ENCODE measurements at places on chromosomes 1 and 21. TPM values are rescaled to one million over a fixed set of nuclear protein-coding genes. Genes with fewer than 3 reads are reported as not detected.
A peak's percentile ranks its signal among the peaks of the same experiment; 100 is the strongest.

GRCh38 chr1:27380224-27380623 is 2.9 kb downstream of the CD164L2 start:
- no peak for DNase-seq

- DNase-seq = no peak
These were observed 17.5 kb downstream of the LACTBL1 start for GRCh38 chr1:22955146-22955545.

GRCh38 chr1:79633456-79633855 is 626.9 kb upstream of the ADGRL4 start:
- peak; percentile 85 for DNase-seq

DNA sequence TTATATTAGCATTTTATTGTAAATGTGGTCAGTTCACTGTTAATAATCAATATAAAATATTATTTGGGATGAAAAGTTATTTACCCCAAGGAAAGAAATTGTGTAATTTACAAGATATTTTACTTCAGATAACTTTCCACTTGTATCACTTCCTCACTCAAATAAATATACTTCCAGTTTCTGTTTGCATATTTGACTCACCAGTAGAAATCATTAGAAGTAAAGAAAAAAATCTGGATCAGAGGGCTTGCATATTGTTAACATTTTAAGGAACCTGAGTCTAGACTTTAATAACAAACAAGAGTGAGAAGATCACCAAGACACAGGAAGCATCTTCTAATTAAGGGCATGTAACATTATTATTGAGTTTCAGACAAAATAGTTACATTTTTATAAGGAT is 347 bp upstream of the KRTAP20-4 start:
- DNase-seq = no peak

CD52 gene
- total RNA-seq = not detected

GRCh38 chr21:33057385-33057940 is 12.5 kb upstream of the OLIG1 start:
- no peak for DNase-seq

- DNase-seq = no peak
These were observed 485.7 kb upstream of the BRINP3 start for GRCh38 chr1:190963321-190963720.

GRCh38 chr1:26556111-26556510 is 26.6 kb downstream of the RPS6KA1 start:
- no peak for DNase-seq

DNA sequence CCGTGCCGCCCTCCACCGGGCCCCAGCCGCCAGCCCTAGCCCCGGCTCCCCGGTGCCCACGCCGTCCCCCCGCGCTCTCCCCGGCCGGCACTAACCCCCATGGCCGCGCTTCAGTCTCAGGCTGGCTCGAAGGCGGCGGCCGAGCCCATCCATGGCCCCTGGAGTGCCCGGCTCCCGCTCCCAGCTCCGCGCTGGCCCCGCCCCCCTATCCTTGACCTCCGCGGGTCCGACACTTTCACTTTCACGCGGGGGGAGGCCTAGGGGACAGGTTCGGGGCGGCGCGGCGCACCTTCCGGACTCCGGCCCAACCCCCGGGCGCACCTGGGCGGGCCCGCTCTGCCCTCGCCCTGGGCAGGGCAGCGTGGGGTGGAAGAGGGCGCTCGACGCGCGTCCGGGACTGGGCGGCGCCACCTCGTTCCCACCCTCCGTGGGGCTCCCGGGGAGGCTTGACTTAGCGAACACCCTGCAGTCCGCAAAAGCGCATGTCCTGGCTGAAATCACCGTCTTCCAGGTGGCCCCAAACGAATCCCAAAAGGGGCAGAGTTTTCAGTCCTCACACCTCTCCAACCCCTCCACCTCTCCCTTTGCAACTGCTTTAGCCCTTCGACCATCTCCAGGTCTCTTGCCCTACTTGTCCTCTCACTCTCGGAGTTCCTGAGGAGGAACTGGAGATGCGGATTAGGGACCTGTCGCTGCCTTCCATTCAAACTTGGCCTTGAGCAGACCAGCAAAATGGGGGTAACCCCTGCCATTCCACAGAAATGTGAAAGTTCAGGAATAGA is 3.9 kb upstream of the DENND2D start:
- no peak for DNase-seq

DNA sequence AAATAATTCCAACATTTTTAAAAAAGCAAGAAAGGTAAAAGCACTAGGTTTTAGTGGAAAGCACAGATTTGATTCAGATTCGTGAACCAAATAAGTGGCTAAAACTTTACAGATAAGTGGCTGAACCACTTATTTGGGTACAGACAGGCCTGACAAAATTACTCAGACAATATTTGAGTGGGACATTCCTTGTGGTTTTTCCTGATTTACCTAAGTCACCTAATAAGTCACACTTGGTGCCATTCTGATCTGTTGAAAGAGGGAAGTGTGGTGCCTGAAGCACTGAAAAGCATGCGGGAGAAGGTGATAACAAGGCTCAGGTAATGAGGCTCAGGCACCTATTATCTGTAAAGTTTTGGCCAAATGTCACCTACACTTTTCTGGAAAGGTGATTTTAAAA is 81.6 kb upstream of the CD55 start:
- no peak for DNase-seq

DNA sequence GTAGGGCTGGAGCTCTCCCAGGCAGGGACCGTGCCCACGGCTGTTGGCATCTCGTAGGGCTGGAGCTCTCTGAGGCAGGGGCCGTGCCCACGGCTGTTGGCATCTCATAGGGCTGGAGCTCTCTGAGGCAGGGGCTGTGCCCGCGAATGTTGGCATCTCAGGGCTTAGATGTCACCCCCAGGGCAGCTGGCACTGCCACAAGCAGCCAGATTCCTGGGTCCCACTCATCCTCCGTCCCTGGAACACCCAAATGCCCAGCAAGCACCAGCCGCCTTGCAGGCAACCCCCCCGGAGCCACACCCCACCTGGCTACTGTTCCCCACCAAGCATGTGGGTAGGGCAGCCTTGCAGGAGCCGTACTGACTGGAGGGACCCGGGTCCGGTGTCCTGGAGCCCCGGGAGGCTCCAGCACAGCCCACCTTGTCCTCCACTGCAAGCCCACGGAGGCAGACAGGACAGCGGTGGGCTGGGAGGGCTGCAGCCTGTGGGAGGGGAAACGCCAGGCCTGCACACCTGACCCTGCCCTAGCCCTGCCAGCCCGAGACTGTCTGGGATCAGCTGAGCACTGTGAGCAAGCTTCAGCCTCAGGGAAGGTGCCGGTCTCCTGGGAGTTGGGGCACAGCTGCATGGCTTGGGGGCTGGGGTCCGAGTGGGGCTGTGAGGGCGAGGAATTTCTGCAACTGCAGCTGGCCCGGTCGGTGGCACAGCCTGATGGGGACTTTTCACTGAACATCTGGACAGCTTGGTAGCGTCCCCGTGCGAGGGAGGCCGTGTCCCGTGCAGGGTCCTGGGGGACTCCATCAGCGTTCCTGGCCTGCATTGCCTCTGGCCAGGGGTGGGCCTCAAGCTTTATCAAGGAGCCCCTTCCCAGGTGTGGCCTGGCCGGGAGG is 53.6 kb downstream of the COL18A1 start:
- no peak for DNase-seq

AKIRIN1 gene
- 67.9 TPM for total RNA-seq

CFAP45 gene
- 0.25 TPM for total RNA-seq

DNA sequence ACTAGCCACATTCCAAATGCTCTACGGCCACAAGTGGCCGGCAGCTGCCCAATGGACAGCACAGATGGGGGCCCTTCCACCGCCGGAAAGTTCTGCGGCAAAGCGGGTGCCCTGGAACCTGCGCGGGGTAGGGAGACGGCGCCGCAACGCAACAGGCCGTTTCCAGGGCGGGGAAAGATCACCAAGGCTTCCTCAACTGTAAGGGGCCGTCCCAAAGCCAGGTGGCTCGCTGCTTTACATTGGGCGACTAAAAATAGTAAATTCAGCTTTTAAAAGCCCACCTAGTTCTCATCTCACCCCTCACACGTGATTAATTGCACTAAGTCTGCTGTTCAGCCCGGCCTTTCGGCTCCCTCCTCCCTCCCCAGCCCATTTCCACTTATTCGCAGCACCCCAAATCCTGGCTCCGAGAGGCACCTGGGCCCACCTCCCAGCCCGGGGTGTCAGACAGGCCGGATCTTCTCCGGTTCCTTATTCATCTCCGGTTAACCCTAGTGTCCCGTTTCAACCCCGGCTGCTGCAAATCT is 643 bp downstream of the CFAP298 start:
- no peak for DNase-seq

DNA sequence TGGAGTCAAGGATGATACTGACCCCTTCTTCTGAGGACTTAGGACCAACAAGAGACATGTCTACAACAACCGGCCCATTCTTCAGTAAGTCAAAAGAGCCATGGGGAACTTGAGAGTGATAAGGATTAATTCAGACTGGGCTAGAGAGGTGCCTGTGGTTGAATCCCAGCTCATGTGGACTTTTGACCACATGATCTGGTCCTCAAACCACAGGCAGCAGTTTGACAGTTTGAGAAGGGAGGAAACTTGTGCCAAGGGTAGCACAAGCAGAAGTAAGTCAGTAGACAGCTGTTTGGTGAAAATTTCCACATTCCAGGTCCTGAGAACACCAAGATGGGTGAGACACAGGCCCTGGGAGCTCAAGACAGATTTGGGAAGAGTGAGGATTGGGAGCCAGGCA is 19.8 kb downstream of the SH3BP5L start:
- DNase-seq = no peak

DNA sequence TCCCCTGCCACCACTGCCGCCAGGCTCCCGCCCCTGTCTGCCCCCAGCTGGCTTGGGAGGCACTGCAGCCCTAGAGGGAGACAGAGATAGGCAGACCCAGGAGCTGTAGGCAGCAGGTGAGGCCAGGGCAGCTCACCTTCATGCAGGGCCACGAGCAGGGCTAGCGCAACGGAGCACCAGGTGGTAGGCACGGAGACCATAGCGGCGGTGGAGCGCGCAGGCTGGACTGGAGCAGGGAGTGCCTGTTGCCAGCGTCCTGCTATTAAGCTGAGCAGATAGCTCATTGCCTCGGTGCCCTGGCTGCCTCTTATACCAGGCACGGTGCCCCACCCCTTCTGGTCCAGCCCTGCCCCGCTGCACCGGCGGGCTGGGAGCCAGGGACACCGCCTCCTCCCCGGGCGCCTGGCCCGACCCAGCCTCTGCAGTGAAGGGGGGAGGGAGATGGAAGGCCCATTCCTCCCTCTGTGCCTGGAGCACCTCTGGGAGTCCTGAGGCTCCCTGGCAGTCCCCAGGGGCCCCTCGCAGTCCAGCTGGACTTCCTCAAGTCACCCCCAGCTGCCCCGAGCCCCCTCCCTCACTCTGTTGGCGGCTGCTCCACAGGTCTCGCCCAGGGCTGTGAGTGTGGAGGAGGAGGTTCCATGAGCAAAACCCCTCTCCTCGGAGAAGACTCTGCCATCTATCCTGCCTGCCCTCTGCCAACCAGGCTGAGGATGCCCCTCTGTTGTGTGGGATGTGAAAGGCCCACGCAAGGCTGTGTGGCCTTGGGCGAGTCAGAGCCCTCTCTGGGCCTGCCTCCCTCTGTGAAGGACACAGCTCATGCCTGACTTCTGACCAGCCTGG is at the start of gene EDN2:
TSS of gene EDN2 (minus strand) at position 282 of the 840 bp plus-strand sequence. CDS start at position 200, 82 bp downstream.
- peak; percentile 61 for DNase-seq

- DNase-seq = no peak
These were observed 314.4 kb upstream of the RUNX1 start for GRCh38 chr21:35363458-35363857.

KIAA0040 gene
- 8.7 TPM for total RNA-seq

- no peak for DNase-seq
These were observed 12.7 kb downstream of the AADACL4 start for GRCh38 chr1:12656575-12656974.

DNA sequence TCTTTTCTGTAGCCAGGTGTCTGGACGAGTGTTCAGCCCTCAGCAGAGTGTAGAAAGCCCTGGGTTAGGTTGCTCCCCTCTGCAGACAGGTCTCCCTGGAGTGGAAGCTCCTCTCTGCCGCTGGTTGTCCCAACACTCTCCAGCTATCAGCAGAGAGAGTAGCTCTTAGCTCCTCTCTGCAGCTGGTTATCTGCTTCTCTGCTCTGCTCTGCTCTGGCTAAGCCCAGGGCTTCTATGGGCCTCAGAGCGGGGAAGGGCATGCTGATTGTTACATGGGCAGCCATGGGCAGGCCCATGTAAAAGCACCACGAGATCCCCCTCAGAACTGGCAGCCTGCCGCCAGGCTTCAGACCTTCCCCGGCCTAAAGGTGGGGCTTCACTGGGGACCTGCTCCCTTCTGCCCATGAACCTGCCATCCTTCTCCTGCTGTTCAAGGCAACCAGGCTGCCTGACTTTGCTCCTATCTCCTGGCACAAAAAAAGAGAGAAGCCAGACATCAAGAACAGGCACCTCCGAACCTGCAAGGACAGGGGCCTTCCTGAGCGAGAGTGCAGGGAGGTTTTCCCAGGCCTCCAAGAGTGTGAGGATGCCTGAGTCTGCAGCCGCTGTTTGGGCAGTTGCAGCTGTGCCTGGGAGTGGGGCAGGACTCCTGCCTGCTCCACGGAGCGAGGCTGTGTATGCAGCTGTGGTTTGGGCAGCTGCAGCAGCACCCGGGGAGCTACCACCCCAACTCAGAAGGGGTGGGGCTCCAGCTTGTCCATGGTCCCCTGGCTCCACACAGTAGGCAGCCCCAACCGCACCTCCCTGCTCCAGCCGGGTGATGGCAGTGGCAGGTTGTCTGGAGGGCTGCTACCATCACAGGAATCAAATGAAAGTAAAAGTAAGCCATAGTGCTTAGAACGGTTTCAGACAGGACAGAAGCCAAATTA is 973.7 kb downstream of the LTN1 start:
- DNase-seq = peak; percentile 10

- peak; percentile 89 for DNase-seq
These were observed 273.4 kb downstream of the VAV3 start for GRCh38 chr1:107691540-107691939.

DNA sequence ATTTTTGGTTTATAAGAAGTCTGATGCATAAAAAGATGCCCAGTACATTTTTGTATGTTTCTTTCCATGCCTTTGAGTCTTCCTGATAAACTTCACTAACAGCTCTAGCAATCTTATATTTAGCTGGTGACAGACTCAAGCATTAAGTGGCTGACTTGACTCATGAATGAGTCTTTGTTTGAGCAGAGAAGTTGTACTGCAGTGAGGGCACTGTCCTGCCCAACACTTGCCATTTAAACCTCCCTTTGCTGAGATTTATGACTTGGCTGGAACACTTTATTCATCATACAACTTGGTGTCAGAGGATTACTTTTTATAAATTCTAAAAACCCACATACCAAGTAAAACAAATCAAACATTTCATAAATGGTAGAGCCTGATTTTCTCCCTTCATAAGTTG is 14.6 kb upstream of the CAMSAP2 start:
- peak; percentile 15 for DNase-seq

DNA sequence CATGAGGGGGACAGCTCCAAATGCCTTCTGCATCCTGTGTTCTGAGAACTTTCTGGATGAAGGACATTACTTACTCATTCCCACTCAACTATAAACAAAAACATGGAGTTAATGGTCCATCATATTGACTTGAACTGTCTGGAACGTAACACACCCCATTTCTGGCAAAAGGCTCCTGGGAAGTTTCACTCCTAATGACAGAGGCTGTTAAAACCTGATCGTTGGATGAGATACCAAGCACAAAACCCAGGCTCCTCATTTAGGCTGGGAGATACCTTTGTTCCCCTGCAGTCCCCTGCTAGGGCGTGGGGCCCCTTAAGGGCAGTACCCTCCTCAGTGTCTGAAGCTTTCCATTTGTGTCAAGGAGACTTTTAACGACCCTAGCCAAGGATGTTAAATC is 78.9 kb downstream of the RHOU start:
- DNase-seq = peak; percentile 83

LRRC71 gene
- not detected for total RNA-seq

Measured in renal cortical epithelial cell (primary cell).